ENCODE measurements at places on chromosomes 12 and 14.

GRCh38 chr14:77158882-77159255 is 17.3 kb upstream of the ZDHHC22 start:
- no peak for DNase-seq

DNA sequence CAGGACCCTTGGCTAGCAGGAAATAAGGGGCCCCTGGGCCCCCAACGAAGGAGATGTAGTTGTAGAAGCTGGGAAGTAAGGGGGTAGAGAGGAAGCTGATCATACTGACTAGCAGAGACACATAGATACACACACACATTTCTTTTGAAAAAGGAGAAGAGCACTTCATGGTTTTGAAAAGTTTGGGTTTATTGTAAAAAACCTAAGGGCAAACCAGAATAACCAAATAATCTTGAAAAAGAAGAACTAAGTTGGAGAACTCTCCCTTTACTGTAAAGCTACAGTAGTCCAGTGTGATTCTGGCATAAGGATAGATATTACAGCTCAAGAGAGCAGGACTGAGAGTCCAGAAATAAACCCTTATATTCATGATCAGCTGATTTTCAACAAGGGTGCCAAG is 5.8 kb upstream of the HCAR3 start:
- DNase-seq, result no peak

DNA sequence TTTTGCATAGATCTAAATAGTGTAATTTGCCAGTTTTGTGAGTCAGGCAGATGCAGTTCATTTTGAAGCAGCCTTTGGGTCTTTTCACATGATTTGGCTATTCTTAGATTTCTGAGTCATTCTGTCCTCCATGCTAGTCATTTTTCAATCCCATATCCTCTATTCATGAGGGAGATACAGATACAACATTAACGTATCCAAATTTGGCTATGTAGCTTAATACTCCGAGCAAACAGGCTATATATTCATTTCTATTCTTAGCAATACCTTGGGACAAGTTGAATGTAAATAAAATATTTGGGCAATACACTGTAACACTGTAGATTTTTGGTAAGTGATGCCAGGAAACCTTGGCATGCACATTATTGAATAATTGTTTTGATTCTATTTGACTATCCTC is 270.7 kb upstream of the PDE3A start:
- no peak for DNase-seq

DNA sequence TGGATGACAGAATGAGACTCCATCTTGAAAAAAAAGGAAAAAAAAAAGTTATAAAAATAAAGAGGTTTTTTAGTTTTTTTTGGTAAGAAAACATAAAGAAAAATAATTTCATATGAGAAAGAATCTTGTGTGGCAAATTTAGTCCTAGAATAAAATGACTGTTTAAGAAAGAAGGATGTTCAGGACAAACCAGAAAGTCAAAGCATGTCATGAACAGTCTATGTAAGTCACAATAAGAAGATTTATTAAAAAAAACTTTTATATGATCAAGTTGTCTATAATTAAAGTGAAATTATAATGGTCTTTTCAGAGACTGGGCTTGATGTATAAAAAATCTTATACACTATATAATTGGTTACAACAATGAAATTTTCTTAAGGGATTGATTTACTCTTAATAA is 68.1 kb upstream of the HECTD1 start:
- no peak for DNase-seq

All from GM19239 (cell line).